ENCODE measurements at places on chromosomes 6 and 20. TPM values are rescaled to one million over a fixed set of nuclear protein-coding genes. Genes with fewer than 3 reads are reported as not detected.

Gene PPP1R3G
- not detected for total RNA-seq

Gene BCAS1
- 0.15 TPM for total RNA-seq

Gene BNIP5
- not detected for total RNA-seq

Gene FAM83D
- total RNA-seq: 11.9 TPM

Gene DAAM2
- not detected for total RNA-seq

Gene SLC52A3
- total RNA-seq: not detected

Gene ARHGAP40
- not detected for total RNA-seq

Gene SRSF12
- total RNA-seq: 0.71 TPM

Gene UQCC2
- total RNA-seq: 157 TPM

Gene OR2H1
- total RNA-seq: not detected

Gene WASF1
- total RNA-seq: 1.8 TPM

Gene DOK5
- 4.8 TPM for total RNA-seq

Gene TRAPPC3L
- not detected for total RNA-seq

Gene ID1
- 0.55 TPM for total RNA-seq

Gene REM1
- total RNA-seq: not detected

Gene CALHM4
- not detected for total RNA-seq

All from CD8-positive, alpha-beta memory T cell (primary cell).